Adrenal gland (tissue), 19 donors: ENCODE measurements at places on chromosomes 7 and 10. TPM values are rescaled to one million over a fixed set of nuclear protein-coding genes. Genes with fewer than 3 reads are reported as not detected.

The NXPH1 gene
- polyA plus RNA-seq = 25.8 TPM

The C10orf143 gene
- polyA plus RNA-seq = 19.3 TPM

The STEAP1B gene
- polyA plus RNA-seq = 0.40 TPM

The SLC13A4 gene
- polyA plus RNA-seq = 0.24 TPM

The NKX2-3 gene
- polyA plus RNA-seq = not detected

The ATOH7 gene
- polyA plus RNA-seq = not detected

The NEUROG3 gene
- 0.07 TPM for polyA plus RNA-seq

The NUTM2A gene
- polyA plus RNA-seq = 1.4 TPM

The DNA2 gene
- 1.8 TPM for polyA plus RNA-seq

The CLDN4 gene
- 0.48 TPM for polyA plus RNA-seq

The CYP3A4 gene
- polyA plus RNA-seq = 0.57 TPM

The VWDE gene
- 1.4 TPM for polyA plus RNA-seq

The NKX6-2 gene
- not detected for polyA plus RNA-seq

The CXCL12 gene
- polyA plus RNA-seq = 41.0 TPM

The SH2D4B gene
- not detected for polyA plus RNA-seq

The ANKRD7 gene
- polyA plus RNA-seq = 0.71 TPM

The CBX3 gene
- 67.4 TPM for polyA plus RNA-seq

The AOAH gene
- polyA plus RNA-seq = 7.0 TPM

The POLR2J2 gene
- 4.1 TPM for polyA plus RNA-seq

The ADAM22 gene
- 5.2 TPM for polyA plus RNA-seq

The PAPOLB gene
- 0.04 TPM for polyA plus RNA-seq

The UPK3B gene
- polyA plus RNA-seq = 0.84 TPM

The PYROXD2 gene
- 70.6 TPM for polyA plus RNA-seq

The SNX10 gene
- 50.3 TPM for polyA plus RNA-seq

The FAM25A gene
- 6.3 TPM for polyA plus RNA-seq
